ENCODE measurements at places on chromosomes 7 and 10. TPM values are rescaled to one million over a fixed set of nuclear protein-coding genes. Genes with fewer than 3 reads are reported as not detected.

The ACSM6 gene
- total RNA-seq: not detected

The MYOF gene
- total RNA-seq: 173 TPM

The GIMAP5 gene
- total RNA-seq: not detected

The NRCAM gene
- 49.5 TPM for total RNA-seq

The ITIH5 gene
- total RNA-seq: 0.07 TPM

The COL13A1 gene
- total RNA-seq: under 0.01 TPM

The ATP6V0A4 gene
- total RNA-seq: 0.07 TPM

Data from nasal cavity respiratory epithelium epithelial cell of viscerocranial mucosa (primary cell).